ENCODE measurements at places on chromosomes 4 and X. TPM values are rescaled to one million over a fixed set of nuclear protein-coding genes. Genes with fewer than 3 reads are reported as not detected.

DNA sequence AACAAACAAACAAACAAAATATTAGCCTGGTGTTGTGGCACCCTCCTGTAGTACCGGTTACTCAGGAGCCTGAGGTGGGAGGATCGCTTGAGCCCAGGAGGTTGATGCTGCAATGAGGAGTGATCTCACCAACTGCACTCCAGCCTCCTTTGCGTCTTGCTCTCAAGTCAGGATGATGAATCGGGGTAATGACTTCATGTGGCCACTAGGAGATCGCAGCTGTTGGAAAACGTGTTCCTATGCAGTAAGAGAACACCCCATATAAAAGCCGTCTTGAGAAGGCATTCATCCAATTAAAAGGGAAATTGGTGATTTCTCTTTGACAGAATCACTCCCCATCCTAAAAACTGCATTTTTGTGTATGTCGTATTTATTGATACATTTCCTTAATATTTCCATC, 6.9 kb downstream of the CCNB3 start:
- no peaks in the 10 kb centered on the region for H3K4me1 ChIP-seq
- no peak for DNase-seq
- no peaks in the 10 kb centered on the region for H3K27me3 ChIP-seq
- no peak overlapping the region for H3K4me3 ChIP-seq
- no peaks in the 10 kb centered on the region for H3K36me3 ChIP-seq

- no peaks in the 10 kb centered on the region for H3K27me3 ChIP-seq
- H3K4me3 ChIP-seq, result no peak overlapping the region
- no peaks in the 10 kb centered on the region for H3K4me1 ChIP-seq
- no peak overlapping the region for H3K27ac ChIP-seq
These were observed 36.9 kb downstream of the PAQR3 start for GRCh38 chr4:78902298-78902697.

YIPF6 gene
- 17.9 TPM for total RNA-seq

GRCh38 chr4:133014473-133015135, 134.5 kb upstream of the PCDH10 start:
- no peaks in the 10 kb centered on the region for H3K27me3 ChIP-seq
- no peaks in the 10 kb centered on the region for H3K4me1 ChIP-seq
- H3K27ac ChIP-seq, result no peak overlapping the region
- no peak overlapping the region for H3K4me3 ChIP-seq

DNA sequence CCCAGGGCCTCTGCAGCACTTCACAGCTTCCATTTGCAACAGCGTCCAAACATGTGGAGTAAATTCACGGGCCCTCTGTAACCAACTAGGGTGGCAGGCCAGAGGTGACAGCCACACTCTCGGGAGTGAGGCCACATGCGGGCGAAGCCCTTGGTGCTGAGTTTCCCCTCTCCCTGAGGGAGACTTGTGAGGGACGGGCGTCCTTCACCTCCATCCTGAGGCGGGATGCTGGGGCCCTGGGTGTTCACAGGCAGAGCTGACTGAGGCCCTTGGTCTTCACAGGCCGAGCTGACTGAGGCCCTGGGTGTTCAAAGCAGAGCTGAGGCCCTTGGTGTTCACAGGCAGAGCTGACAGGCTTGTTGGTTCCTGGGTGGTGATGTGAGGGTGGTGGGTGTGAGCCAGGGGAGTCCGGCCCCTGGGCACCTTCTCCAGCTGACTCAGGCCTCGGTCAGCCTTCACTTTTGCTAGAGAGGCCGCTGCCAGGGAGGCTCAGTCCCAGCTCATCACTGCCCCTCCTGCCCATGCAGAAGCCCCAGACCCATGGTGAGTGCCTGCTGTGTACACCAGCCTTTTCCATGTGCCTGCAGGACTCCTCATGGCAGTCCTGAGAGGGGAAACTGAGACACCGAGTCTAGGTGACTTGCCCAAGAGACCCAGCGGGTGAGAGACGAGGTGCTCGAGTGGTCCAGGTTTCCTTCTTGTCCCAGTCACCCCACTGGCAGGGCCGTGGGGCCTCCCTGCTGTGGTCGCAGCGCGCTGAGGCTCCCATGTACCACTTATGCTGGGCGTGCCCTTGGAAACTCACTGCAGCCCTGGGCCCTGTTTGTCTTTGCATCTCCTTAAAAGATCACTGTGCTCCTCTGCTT, 8.5 kb downstream of the WFS1 start:
- H3K27ac ChIP-seq, result no peak overlapping the region
- H3K27me3 ChIP-seq, result no peaks in the 10 kb centered on the region
- no peak overlapping the region for H3K4me3 ChIP-seq
- no peaks in the 10 kb centered on the region for H3K36me3 ChIP-seq

SOWAHB gene
- not detected for total RNA-seq
